ENCODE measurements at places on chromosomes 5 and 9.

- no peak for DNase-seq
Observed at GRCh38 chr5:172503925-172504700, 49.8 kb upstream of the SH3PXD2B start.

DNA sequence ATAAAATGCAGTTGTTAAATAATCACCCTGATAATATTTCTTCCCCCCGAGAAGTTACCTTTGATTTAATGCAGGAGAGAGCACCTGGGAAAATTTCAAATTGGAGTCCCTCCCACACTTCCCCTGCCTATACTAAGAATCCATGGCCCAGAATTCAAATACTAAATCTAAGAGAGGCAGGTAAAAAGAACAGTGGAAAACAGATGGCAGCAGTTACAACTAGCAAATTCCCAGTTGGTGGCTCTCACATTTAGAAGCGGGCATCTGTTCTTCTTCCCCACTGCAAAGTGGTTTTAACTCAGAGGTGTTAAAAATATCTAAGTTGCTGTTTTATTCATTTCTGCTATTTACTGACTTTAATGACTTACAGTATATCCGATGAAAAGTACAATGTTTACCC, 210.4 kb upstream of the ELAVL2 start:
- DNase-seq, result no peak

DNA sequence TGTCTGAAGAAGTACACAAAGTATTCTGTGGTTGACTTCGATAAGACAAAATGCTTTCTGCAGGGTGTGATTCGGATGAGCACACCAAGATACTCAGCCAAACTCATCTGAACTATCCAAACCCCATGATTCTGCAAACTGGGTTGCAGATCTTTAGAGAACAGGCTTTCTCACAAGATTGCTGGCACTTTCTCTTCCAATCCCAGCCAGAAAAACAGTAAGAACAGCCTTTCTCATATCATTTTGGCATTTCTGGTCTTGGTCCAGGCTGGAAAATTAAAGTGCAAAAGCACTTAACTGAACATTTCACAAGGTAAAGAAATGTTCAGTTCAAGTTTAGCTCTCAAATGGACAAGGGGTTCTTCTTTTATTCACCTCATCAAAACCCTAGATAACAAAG, 269.1 kb downstream of the NR2F1-AS1 start:
- no peak for DNase-seq

DNA sequence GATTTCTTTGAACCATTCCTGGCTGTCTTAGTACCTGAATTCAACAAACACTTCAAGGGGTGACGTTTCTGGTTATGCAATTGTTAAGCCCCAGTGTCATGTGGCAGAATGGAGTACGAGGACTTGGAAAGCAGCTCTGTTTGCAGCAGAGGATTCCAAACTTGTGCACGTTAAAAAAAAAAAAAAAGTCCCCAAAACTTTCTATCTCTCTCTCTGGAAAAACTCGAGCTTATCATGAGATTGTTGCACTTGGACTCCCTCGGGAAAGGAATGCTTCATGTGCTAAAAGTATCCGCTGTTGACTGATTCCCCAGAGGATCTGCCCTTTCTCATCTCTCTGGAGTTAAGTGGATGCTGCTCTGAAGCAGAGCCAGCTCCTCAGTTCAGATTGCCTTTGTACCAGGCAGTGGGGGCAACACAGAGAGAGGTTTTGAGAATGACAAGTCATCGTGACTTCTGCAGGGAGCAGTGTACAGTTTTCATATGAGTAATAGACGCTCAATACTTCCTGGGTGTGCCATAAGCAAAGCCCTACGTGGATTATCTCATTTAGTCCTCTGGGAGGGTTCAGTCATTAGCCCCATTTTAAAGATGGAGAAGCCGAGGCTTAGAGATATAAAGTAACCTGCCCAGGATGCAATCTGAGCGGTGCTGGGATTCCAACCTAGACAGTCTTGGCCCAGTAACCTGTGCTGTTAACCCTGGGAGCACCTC, 28.1 kb downstream of the TMOD1 start:
- peak; percentile 78 for DNase-seq

DNA sequence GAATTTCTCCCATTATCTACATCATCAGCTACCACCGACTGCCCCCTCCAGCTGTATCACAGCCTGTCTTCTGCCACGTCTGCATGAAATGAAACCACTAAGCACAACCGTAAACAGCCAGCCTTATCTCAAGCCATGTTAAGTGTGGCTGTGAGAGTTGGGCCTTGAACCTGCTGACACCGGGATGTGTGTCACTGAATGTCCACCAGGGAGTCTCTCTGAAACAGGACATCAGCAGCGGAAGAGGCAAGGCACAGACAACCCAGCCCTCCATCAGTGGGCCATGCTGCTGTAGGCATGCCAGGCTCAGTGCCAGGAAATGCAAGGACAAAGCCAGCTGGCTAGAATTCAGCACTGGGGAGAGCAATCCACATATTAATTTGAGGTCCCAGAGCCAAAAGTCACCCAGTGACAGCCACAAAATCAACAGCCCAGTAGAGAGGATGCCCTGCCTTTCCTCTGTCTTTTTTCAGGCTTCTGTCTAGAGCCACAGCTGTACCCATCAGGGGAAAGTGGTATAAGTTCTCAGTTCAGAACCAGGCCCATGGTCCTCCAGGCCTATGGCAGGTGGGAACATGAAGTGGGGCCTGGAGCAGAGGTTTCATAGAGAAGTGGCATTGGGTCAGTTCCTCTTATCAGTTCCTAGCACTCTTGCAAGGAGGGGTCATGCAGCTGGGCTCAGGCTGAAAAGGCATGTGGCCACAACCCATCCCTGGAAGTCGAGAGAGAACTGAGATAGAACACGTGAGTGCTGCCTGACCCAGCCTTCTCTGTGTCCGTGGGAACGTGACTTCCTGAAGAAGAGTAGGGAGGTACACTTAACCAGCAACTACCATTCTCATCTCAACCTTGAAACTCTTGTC, 199.4 kb downstream of the ESM1 start:
- no peak for DNase-seq

All from RKO (cell line).